ENCODE measurements at places on chromosomes 6 and 20.

DNA sequence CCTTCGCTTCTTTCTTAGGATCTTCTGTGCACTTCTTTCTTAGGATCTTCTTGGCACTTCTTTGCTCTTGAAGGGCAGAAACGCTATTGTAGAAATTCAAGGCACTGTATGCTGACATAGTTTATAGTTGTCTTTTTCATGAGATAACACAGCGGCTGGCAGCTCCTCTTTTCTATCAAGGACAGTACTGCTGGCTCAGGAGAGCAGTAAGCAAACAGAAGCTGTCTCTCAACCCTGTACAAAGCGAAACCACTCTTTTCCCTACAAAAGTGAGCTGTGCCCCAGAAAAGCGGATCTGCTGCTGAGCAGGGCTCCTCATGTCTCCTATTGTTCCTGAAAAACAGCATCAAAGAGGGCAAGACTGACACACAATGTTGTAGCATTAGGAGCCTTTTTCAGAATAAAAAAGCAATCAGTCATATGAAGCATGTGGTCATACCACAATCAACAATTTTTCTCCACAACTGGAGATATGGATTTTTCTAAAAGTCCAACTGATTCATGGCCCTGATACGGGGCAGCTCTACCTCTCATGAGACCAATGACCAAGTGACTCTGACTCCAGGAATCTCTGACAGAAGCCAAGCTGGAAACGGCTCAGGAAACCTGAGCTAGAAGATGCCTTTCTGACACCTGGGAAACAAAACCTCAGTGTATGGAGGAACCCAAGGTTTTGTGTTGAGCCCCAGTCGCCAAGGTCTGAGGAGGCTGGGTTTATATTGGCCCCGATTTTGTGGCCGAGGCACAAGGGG, 255.9 kb downstream of the ESR1 start:
- H3K27ac ChIP-seq, result no peak overlapping the region
- no peak for DNase-seq
- no peaks in the 10 kb centered on the region for H3K36me3 ChIP-seq
- no peaks in the 10 kb centered on the region for H3K27me3 ChIP-seq
- H3K4me3 ChIP-seq, result no peak overlapping the region

- peaks cover 6% of the 10 kb centered on the region for H3K36me3 ChIP-seq
- peak overlapping the region; percentile 93 for H3K4me3 ChIP-seq
- H3K27me3 ChIP-seq, result no peaks in the 10 kb centered on the region
- no peak for DNase-seq
These were observed 815 bp downstream of the SPATA2 start for GRCh38 chr20:49914310-49915117.

- no peak overlapping the region for H3K4me3 ChIP-seq
- no peaks in the 10 kb centered on the region for H3K27me3 ChIP-seq
- no peak for DNase-seq
- no peak overlapping the region for H3K27ac ChIP-seq
- H3K36me3 ChIP-seq, result no peaks in the 10 kb centered on the region
These were observed 114.5 kb upstream of the SCGN start for GRCh38 chr6:25537349-25538018.

GRCh38 chr6:143451531-143451930, 926 bp downstream of the PEX3 start:
- H3K27ac ChIP-seq, result peak overlapping the region; percentile 78
- peaks cover 15% of the 10 kb centered on the region for H3K4me1 ChIP-seq
- DNase-seq, result no peak
- no peaks in the 10 kb centered on the region for H3K36me3 ChIP-seq

GRCh38 chr6:11621119-11621518, 83.6 kb downstream of the TMEM170B start:
- H3K36me3 ChIP-seq, result no peaks in the 10 kb centered on the region
- H3K4me1 ChIP-seq, result no peaks in the 10 kb centered on the region
- no peak overlapping the region for H3K4me3 ChIP-seq
- no peak for DNase-seq

GRCh38 chr6:168515376-168515775, 74.4 kb downstream of the SMOC2 start:
- H3K36me3 ChIP-seq, result no peaks in the 10 kb centered on the region
- no peak overlapping the region for H3K27ac ChIP-seq
- H3K4me1 ChIP-seq, result no peaks in the 10 kb centered on the region
- H3K27me3 ChIP-seq, result no peaks in the 10 kb centered on the region
- no peak for DNase-seq

GRCh38 chr6:18562726-18563125, 175.6 kb downstream of the RNF144B start:
- H3K27me3 ChIP-seq, result no peaks in the 10 kb centered on the region
- no peak overlapping the region for H3K27ac ChIP-seq
- H3K36me3 ChIP-seq, result no peaks in the 10 kb centered on the region
- no peak for DNase-seq
- H3K4me1 ChIP-seq, result no peaks in the 10 kb centered on the region

GRCh38 chr20:29119141-29119540, 2138.3 kb upstream of the DEFB115 start:
- no peaks in the 10 kb centered on the region for H3K4me1 ChIP-seq
- no peaks in the 10 kb centered on the region for H3K36me3 ChIP-seq
- no peak for DNase-seq
- no peak overlapping the region for H3K27ac ChIP-seq
- H3K27me3 ChIP-seq, result no peaks in the 10 kb centered on the region
- no peak overlapping the region for H3K4me3 ChIP-seq

- no peak overlapping the region for H3K27ac ChIP-seq
- no peak for DNase-seq
- no peaks in the 10 kb centered on the region for H3K36me3 ChIP-seq
- no peaks in the 10 kb centered on the region for H3K4me1 ChIP-seq
- H3K27me3 ChIP-seq, result no peaks in the 10 kb centered on the region
These were observed 142.1 kb upstream of the CST7 start for GRCh38 chr20:24806705-24807676.

DNA sequence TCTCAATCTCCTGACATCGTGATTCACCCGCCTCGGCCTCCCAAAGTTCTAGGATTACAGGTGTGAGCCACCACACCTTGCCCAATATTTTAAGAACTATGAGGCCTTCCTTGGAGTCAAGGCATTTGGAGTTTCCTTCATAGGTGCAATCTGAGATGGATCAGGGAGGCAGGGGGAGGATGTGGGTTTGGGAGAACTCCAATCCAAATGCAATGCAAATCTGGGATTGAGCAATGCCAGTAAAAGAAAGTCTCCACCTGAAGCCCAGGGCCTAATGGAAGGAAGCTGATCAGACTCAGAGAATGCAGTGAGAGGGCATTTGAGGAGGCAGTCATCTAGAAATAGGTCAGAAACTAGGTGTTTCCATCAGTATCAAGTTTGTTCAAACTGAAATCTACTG, 21.2 kb downstream of the RSPH3 start:
- no peak for DNase-seq
- no peak overlapping the region for H3K27ac ChIP-seq
- H3K4me1 ChIP-seq, result no peaks in the 10 kb centered on the region
- H3K4me3 ChIP-seq, result no peak overlapping the region

GRCh38 chr20:3990716-3991115, 24.6 kb downstream of the RNF24 start:
- no peaks in the 10 kb centered on the region for H3K27me3 ChIP-seq
- peaks cover 36% of the 10 kb centered on the region for H3K4me1 ChIP-seq
- no peak overlapping the region for H3K4me3 ChIP-seq

DNA sequence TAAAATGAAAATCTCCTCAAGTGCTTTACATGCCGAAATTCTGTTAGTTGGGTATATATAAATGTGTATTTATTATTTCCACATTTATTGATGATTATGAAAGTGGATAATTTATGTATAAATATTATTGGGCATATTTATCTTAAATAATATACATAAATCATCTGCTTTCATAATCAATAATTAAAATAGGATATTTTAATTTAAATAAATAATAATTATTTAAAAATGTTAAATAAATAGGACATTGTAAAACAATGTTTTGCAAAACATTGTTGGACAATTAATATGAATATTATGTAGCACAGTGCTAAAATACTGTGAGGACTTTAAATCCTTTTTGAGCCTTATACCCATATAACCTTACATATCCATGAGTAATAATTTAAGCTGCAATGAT, 786.5 kb upstream of the CITED2 start:
- no peaks in the 10 kb centered on the region for H3K4me1 ChIP-seq
- H3K36me3 ChIP-seq, result no peaks in the 10 kb centered on the region
- DNase-seq, result no peak
- H3K4me3 ChIP-seq, result no peak overlapping the region

- no peak overlapping the region for H3K27ac ChIP-seq
- no peak overlapping the region for H3K4me3 ChIP-seq
- no peaks in the 10 kb centered on the region for H3K36me3 ChIP-seq
- H3K27me3 ChIP-seq, result no peaks in the 10 kb centered on the region
These were observed 450.1 kb upstream of the MANEA start for GRCh38 chr6:95127261-95127660.

DNA sequence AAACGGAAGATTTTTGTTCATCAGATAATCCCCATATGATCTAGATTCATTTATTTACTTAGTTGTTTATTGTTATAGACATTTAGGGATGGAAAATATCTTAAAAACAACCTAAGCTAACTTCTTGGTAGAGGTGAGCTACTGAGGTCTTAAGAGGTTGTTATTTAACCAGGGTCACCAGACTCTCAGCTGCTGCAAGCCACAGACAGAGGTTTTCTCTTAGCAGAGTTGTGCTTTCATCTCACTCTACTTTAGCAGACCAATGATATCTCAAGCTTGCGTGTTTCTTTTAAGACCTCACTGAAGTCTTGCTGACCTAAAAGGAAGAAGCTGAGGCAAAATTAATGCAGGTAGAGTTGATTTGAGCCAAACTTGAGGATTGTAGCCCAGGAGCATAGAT, 43.6 kb downstream of the NCOA7 start:
- H3K27me3 ChIP-seq, result no peaks in the 10 kb centered on the region
- peaks cover 3% of the 10 kb centered on the region for H3K36me3 ChIP-seq
- DNase-seq, result peak; percentile 48

DNA sequence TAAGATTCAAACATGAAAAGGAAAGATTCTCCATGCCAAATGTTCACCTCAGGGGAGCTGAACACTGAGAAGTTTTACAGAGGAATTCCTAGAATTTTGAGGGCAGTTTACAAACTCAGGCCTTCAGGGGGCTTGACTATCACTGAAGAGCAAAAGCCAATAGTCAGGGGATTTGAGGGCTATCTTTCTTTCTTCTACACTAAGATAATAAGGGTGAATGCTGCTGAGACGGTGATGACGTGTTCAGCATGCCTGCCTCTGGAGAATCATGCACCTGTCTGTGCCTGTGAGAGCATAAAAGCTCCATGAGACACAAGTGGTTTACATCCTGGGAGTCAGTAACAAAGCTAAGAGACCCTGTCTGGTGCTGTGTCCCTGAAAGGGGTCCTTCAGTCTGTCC, 1085.6 kb downstream of the KIF16B start:
- H3K4me1 ChIP-seq, result no peaks in the 10 kb centered on the region
- no peak overlapping the region for H3K27ac ChIP-seq
- H3K36me3 ChIP-seq, result no peaks in the 10 kb centered on the region
- no peaks in the 10 kb centered on the region for H3K27me3 ChIP-seq
- H3K4me3 ChIP-seq, result no peak overlapping the region

GRCh38 chr20:4898282-4899244, 102.7 kb downstream of the SLC23A2 start:
- no peaks in the 10 kb centered on the region for H3K4me1 ChIP-seq
- H3K36me3 ChIP-seq, result peaks cover 41% of the 10 kb centered on the region
- H3K27me3 ChIP-seq, result no peaks in the 10 kb centered on the region
- no peak for DNase-seq
- no peak overlapping the region for H3K4me3 ChIP-seq

- DNase-seq, result no peak
- H3K27me3 ChIP-seq, result no peaks in the 10 kb centered on the region
- H3K36me3 ChIP-seq, result no peaks in the 10 kb centered on the region
These were observed 11.8 kb upstream of the SMLR1 start for GRCh38 chr6:130815200-130816071.

GRCh38 chr6:397604-398003, 6.1 kb downstream of the IRF4 start:
- H3K36me3 ChIP-seq, result peaks cover 17% of the 10 kb centered on the region
- H3K27me3 ChIP-seq, result no peaks in the 10 kb centered on the region
- DNase-seq, result no peak
- peaks cover 43% of the 10 kb centered on the region for H3K4me1 ChIP-seq

GRCh38 chr6:84455511-84456029, 228.1 kb upstream of the CEP162 start:
- no peak overlapping the region for H3K4me3 ChIP-seq
- H3K36me3 ChIP-seq, result no peaks in the 10 kb centered on the region
- no peaks in the 10 kb centered on the region for H3K4me1 ChIP-seq
- no peak for DNase-seq

- peaks cover 25% of the 10 kb centered on the region for H3K4me1 ChIP-seq
- DNase-seq, result no peak
- peaks cover 66% of the 10 kb centered on the region for H3K36me3 ChIP-seq
- H3K27me3 ChIP-seq, result no peaks in the 10 kb centered on the region
- H3K4me3 ChIP-seq, result no peak overlapping the region
These were observed 23.2 kb downstream of the RBCK1 start for GRCh38 chr20:431012-431904.

- H3K36me3 ChIP-seq, result no peaks in the 10 kb centered on the region
- peaks cover 4% of the 10 kb centered on the region for H3K27me3 ChIP-seq
- DNase-seq, result no peak
- no peak overlapping the region for H3K27ac ChIP-seq
- no peaks in the 10 kb centered on the region for H3K4me1 ChIP-seq
- H3K4me3 ChIP-seq, result no peak overlapping the region
These were observed 102.7 kb upstream of the SASH1 start for GRCh38 chr6:148239801-148240460.

DNA sequence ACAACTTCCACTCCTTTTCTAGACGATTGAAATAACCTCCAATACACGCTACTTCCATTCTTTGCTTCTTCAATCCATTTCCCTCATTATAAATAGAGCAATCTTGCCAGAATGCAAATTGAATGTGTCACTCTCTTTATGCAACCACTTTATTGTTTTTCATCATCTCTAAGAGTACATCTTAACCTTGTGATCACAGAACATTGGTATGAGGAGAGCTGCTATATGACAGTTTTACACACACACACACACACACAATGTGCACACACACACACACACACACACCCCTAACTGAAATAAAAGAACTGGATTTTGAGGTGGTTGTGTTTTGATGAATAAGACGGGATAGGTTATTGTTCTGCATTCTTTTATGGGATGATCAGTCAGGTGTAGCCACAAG, 187.0 kb downstream of the HDGFL1 start:
- no peak overlapping the region for H3K27ac ChIP-seq
- H3K27me3 ChIP-seq, result no peaks in the 10 kb centered on the region
- no peaks in the 10 kb centered on the region for H3K36me3 ChIP-seq
- H3K4me3 ChIP-seq, result no peak overlapping the region
- DNase-seq, result no peak

DNA sequence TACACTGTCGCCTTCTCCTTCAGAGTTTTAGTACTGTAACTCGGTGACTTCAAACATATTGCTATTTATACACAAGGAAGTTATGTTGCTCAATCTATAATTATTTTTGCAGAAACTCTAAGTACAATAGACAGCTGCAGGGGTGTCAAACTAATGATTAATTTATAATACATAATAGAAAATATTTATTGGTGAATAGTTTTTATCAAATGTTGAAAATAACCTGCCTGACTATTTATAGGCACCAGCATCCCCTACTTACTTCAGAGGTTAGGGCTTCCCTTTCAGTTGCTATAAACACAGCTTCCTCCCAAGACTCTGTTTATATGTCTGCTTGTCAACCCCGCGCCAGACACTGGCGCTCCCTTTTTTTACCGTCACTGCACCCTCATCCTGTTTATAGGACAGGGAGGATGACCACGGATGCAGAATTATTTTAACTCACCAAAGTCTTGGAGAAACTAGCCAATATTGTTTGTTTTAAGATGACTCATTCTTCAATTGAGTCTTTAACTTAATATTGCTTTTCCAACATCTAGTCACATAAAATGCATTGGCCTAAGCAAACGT, 225.0 kb downstream of the ALDH8A1 start:
- no peak overlapping the region for H3K27ac ChIP-seq
- H3K4me3 ChIP-seq, result no peak overlapping the region
- no peak for DNase-seq
- H3K27me3 ChIP-seq, result no peaks in the 10 kb centered on the region
- H3K36me3 ChIP-seq, result no peaks in the 10 kb centered on the region

GRCh38 chr6:37077905-37078296, 72.4 kb downstream of the FGD2 start:
- H3K4me1 ChIP-seq, result no peaks in the 10 kb centered on the region
- no peaks in the 10 kb centered on the region for H3K27me3 ChIP-seq
- H3K36me3 ChIP-seq, result no peaks in the 10 kb centered on the region
